ENCODE measurements at places on chromosomes 7 and 10.

DNA sequence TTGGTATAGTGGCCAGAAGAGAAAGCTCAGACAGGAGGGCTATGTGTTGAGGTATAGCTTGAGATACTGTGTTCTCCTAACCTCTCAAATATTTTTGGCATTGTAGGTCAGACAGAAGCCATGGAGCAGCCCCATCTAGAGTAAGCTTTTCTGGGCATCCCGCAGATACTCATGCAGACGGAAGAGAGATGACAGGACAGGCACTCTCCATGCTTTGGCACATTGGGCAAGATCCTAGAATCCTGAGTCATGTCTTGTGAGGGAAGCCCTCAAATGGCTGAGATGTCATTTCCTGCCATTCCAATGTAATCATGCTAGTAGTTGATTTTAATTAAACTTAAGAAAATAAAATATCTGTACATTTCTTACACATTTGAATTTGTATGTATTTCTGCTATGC is 16.8 kb upstream of the KIF20B start:
- DNase-seq = no peak

- DNase-seq = no peak
Measured at GRCh38 chr7:29005406-29005805, 47.3 kb upstream of the TRIL start.

- DNase-seq = no peak
Measured at GRCh38 chr7:20532890-20533289, 82.6 kb upstream of the ABCB5 start.

DNA sequence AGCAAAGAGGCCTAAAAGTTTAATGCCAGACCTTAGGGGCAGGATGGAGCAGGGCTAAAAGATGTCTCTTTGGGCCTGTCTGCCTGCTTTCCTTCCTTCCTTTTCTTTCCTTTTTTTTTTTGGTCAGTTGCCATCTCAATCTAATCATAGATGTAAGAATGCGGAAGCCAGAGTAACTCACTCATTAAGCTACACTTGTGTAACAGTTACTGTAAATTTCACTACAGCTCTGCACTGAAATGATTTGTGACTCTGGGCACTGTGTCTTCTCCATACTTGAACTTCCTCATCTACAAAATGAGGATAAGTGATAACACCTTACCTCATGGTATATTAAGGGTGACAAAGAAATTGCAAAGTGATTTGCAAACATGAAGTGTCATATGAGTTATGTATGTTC is 75.5 kb upstream of the AGK start:
- DNase-seq = no peak
